Fibroblast of skin of scalp (primary cell): ENCODE measurements at places on chromosomes 16 and 17.

GRCh38 chr16:27446721-27447120, 44.7 kb downstream of the IL21R start:
- no peak for DNase-seq

DNA sequence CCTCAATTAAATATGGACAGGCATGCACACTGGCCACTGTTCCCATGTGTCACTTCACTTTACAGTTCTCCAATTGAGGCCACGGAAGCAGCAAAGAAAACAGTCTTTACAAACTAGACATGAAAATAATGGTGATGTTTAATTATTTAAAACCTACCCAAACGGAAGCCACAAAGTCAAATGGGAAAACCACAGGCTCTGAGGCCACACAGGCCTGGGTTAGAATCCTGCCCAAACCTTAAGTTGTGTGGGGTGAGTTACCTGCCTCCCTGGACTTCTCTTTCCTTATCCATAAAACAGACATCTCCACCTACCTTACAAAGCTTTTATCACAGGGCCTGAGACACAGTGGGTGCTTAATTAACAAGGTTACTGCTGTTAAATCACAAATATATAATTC, 137.4 kb downstream of the PARN start:
- no peak for DNase-seq

DNA sequence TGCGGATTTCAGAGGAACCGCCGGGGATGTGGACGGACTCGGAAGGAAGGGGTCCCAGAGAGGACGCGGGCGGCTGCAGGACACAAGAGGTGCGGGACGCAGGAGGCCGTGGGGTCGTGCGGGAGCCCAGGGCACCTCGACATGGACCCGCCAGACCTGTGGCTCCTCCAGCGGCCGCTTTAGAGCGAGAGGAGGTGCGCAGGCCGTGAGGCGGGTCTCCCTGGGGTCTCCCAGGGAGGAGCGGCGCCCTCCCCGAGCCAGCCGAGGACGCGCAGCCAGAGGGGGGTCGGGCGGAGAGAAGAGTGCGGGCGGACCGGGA, 6.8 kb upstream of the FLYWCH1 start:
- no peak for DNase-seq

DNA sequence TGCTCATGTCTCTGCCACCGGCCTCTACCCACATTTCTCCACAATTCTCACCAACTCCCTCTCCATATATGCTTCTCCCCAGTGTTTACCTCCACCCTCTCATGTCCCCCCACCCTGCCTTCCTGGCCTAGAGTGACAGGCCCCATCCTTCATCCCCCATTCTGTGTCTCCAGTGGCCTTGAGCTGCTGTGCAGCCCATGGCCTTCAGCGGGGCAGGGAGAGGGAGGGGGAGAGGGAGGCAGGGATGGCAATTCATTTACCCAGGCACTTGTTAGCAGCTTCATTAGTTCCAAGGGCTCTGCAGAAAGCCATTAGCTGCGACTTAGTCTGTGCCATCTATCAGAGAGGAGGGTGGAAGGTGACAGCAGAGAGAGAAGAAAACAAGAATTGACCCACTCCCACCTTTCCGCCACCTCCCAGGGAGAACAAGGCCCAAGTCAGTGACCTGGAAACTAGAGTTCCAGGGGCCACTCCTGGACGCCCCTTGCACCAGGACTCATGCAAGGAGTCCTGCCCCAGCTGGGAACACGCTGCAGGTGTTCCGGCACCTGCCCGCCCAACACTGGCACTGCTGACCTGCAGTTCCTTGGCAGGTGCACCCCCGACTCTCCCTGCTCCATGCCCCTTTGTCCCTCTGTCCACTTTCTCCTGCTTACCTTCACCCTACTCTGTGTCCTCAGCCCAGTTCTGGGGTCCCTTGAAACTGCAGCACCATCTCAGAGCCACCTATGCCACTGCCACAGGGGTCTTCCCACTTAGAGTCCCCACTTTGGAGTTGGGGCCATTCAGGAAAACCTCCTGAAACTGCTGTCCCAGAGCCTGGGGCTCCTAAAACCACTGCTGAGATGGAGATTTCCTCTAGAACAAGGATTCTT, 23.5 kb upstream of the PYY start:
- DNase-seq = no peak

DNA sequence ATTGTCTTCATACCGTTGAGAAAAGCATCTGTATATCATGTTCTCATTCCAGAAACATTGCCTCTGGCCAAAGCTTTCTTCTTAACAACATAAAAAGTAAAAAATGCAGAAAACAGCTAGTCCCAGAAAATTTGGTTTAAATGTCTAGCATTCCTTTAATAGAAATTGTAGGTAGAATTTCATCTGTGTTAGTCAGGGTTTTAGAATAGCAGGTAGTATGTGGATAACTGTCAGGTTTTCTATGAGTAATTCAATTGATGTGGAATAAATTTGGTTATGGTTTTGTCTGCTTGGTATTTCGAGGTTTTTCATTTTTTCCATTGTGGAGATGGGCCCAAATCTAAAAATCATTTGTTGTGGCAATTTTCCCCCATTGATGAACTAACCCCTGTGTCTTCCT, 616.7 kb downstream of the KCNJ2 start:
- DNase-seq = no peak

DNA sequence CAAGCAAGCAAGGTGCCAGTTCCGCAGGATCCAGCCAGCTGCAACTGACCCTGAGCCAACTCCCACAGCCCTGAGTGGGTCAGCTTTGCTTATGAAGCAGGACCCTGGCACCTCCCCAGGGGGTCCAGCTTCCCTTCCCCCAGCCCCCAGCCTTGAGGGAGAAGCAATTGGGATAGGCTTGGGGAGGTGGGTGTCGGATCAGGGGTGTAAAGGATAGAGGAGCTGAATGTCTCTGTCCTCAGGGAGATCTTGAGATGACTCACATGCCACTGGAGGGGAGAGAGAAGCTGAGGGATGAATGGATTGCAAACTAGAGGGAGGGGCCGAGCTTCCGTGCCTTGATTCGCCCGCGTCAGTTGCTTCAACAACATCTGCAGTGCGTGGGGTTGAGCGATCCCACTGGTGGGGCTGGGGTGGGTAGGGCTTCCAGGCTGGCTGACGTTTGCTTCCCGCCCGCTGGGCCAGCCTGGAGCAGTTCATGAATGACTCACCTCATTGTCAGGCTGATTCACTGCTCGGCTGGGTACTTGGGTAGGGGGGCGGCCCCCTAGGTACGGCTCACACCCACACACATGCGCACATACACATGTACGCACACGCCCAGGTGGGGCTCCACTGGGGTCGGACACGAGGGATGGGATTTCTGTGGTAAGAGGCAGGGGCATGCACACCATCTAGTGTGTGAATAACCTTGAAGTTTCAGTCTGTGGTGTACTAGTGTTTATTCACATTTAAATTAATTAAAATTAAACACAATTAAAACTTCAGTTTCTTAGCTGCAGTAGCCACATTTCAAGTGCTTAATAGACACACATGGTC, 3.6 kb upstream of the HROB start:
- peak; percentile 99 for DNase-seq

GRCh38 chr16:30003670-30004423, 7.0 kb downstream of the DOC2A start:
- no peak for DNase-seq

DNA sequence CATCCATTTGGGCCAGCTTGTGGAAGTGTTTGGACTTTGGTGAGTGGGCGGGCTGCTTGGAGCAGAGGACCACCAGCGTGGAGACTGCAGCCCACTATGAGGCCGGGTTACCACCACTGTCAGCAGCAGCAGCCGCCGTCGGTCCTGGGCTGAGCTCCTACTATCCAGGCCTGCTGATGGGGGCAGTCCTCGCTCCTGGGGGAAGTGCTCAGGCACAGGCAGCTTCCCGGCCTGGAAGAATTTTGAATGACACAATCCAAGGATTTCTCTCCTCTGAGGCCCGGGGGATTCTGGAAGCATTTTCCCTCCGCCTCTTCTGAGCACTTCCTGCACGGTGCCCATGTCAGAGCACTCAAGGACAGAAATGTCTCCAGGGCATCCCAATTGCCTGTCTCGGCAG, 5.3 kb upstream of the NOD2 start:
- peak; percentile 22 for DNase-seq

DNA sequence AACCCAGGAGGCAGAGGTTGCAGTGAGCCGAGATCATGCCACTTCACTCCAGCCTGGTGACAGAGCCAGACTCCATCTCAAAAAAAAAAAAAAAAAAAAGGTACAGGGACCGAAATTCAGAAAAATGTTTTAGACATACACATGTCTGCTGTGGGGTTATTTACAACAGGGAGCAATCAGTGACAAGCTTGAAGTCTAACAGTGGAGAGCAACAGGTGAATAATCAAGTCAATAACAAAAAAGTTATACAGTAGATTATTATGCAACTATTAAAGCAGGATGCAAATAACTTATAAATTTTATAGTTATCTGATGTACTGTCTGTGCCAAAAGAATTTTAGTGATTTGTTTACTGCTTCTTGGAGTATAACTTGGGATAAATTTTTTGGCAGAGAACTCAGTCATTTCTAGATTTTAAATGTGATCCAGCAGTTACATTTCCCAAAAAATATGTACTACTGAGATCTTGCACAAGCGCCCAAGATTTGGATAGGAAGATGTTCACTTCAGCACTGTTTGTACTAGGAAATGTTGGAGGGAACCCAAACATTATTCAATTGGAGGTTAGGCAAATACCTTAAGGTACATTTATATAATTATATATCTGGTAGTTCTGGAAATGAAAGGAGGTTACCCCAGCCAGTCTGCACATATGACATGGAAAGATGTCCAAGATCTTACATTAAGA, 34.1 kb downstream of the EEF2K start:
- DNase-seq = peak; percentile 7

GRCh38 chr16:58024486-58025350, 836 bp upstream of the MMP15 start:
- no peak for DNase-seq

GRCh38 chr16:86956437-86956836, 360.8 kb downstream of the C16orf95 start:
- no peak for DNase-seq

DNA sequence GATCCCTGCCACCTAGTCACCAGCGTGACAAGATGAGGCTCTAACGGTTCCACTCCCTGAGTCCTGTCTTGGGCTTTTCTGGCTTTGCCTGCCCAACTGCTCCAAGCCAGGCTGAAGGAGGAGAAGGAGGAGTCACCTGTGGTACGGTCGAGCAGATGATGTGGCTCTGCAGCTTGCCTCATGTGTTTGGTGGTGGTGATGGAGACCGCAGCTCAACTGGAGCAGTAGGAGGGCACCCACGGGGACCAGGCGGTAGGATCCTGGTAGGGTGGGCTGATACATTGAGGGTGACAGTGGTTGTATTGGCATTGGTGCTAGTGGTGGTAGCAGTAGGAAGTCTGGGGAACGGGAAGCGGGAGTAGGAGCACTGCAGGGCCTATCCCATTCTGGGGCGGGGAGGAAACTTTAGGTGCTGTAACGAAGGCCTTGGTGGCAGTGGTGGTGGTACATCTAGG, 202.8 kb upstream of the WSB1 start:
- no peak for DNase-seq

DNA sequence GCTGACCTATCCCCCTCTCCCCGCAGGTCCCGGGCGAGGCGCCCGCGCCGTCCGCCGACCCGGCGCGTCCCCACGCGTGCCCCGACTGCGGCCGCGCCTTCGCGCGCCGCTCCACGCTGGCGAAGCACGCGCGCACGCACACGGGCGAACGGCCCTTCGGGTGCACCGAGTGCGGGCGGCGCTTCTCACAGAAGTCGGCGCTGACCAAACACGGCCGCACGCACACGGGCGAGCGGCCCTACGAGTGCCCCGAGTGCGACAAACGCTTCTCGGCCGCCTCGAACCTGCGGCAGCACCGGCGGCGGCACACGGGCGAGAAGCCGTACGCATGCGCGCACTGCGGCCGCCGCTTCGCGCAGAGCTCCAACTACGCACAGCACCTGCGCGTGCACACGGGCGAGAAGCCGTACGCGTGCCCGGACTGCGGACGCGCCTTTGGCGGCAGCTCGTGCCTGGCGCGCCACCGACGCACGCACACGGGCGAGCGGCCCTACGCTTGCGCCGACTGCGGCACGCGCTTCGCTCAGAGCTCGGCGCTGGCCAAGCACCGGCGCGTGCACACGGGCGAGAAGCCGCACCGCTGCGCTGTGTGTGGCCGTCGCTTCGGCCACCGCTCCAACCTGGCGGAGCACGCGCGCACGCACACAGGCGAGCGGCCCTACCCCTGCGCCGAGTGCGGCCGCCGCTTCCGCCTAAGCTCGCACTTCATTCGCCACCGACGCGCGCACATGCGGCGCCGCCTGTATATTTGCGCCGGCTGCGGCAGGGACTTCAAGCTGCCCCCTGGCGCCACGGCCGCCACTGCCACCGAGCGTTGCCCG, 10.3 kb downstream of the ZNF771 start:
- peak; percentile 83 for DNase-seq

DNA sequence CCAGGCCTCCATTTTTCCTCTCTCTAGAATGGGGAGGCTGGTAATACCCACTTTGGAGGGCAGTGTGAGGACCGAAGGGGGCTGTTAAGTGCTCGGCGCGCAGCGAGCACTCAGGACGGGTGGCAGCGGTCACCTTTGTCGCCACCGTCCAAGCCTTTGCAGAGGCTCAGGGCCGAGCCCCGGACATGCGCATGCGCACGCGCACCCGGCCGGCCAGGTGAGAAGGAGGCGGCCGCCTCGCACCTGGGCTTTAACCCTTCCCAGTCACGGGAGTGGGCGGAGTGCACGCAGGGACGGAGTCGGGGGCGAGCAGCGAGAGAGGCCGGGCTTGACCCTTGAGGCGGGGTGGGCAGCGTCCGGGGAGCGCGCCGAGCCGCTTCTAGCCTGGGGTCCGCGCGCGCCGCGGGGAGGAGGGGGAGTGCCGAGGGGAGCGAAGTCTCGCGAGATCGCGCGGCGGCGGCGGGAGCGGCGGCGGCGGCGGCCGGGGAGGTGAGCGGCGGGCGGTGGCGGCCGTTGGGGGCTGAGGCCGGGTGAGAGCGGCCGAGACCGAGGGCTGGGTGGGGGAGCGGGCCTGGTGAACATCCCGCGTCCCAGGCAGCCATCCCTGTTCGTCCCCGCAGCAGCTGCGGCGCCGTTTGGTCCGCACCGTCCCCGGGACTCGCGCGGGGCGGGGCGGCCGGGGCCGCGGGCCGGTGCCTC, at the start of gene MRTFB:
Gene MRTFB, plus strand, starts transcription at position 443 of the 699 bp plus-strand sequence. CDS start 69,288 bp downstream, outside the sequence.
- peak; percentile 74 for DNase-seq

DNA sequence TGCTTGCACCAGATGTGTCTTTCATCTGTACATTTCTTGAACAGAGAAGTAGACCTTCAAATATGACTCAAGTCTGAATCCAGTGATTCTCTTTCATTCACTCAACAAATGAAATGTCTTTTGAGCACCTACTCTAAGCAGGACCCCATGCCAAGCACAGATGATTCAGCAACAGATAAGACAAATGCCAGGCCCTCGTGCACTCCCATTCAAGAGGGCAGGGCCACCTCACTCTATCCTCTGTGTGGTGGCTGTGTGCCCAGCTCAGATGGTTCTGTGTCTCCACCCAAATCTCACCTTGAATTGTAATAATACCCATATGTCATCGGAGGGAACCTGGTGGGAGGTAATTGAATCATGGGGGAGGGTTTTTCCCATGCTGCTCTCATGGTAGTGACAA, 74.1 kb upstream of the NKD1 start:
- DNase-seq = no peak
